ENCODE measurements at places on chromosomes 5 and 9. TPM values are rescaled to one million over a fixed set of nuclear protein-coding genes. Genes with fewer than 3 reads are reported as not detected.

Gene C7
- 13.8 TPM for total RNA-seq

- peak; percentile 41 for DNase-seq
Observed at GRCh38 chr5:179270581-179271427, 74.5 kb downstream of the ADAMTS2 start.

DNA sequence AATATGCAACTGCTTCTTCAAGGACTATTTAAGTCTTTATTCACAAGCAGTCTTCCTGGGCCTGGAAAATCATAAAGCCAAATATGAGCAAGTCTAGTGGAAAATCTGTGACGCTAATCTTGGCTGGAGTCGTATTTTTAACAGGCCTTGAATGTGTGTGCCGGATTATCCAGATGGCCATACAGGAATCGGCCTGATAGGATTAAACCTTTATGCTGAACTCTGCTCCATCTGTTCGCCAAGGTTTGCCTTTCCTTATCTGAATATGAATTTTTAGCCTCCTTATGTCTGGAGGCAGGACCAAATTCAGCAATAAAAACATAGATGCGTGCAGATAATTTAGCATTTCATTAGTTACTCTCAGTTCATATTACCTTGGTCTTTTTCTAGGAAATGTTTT, 294.5 kb downstream of the EBF1 start:
- no peak for DNase-seq

DNA sequence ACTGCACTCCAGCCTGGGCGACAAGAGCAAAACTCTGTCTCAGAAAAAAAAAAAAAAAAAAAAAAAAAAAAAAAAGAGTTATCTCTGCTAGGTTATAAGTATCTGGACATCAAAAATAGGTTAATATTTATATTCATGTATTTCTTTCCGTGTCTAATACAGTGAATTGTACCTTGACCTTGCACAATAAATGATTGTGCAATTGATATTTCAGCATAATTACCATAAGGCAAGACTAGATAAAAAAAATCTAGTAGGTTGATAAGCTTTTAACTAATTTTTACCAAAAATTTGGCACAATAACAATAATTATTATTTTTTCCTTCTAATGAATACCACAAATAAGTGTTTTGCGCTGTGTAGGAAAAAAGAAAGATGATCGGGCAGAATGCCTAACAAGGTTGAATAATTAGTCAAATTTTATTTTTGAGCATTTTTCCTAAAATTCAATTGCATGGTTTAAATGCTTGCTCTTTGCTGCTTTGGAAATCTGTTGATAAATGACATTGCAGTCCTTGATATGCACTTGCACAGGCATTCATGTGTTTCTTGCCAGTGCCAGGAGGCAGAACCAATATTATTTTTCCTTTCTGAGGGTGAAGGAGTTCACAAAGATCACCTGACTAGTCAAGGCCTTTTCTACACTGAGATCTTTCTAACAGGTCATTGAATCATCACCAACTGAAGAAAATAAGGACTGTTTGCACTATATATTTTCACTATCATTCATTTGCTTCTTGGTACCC, 127.5 kb downstream of the ARRDC3 start:
- DNase-seq = no peak

DNA sequence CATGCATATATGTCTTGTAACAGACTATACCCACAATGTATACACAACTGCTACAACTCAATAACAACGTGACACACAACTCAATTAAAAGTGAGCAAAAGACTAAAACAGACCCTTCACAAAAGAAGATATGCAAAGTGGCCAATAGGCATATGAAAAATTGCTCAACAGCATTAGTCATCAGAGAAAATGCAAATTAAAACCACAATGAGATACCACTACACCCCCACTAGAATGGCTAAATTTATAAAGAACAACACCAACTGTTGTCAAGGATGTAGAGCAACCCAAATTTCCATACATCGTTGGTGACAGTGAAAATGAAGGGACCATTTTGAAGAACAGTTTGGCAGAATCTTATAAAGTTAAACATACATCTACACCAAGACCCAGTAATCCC, 38.9 kb downstream of the GABRB2 start:
- DNase-seq = no peak

DNA sequence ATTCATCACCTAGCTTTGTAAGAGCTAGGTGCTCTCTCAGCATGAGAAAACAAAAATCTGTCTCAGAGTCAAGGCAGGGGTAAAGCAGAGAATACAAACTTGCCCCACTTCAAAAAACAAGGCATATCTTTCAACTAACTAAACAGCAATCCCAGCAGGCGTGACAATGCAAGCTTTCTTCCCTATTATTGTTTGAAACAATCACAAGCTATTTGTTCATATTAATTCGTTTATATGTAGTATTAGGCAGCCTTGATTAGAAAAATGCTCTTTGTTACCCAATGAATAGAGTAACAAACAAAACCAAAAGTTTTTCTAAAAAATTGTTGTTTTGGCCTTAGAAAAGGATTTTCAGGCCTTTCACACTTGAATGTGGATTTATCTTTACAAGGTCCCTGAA, 71.1 kb downstream of the LPAR1 start:
- no peak for DNase-seq

Gene PPP3R2
- 1.5 TPM for total RNA-seq

DNA sequence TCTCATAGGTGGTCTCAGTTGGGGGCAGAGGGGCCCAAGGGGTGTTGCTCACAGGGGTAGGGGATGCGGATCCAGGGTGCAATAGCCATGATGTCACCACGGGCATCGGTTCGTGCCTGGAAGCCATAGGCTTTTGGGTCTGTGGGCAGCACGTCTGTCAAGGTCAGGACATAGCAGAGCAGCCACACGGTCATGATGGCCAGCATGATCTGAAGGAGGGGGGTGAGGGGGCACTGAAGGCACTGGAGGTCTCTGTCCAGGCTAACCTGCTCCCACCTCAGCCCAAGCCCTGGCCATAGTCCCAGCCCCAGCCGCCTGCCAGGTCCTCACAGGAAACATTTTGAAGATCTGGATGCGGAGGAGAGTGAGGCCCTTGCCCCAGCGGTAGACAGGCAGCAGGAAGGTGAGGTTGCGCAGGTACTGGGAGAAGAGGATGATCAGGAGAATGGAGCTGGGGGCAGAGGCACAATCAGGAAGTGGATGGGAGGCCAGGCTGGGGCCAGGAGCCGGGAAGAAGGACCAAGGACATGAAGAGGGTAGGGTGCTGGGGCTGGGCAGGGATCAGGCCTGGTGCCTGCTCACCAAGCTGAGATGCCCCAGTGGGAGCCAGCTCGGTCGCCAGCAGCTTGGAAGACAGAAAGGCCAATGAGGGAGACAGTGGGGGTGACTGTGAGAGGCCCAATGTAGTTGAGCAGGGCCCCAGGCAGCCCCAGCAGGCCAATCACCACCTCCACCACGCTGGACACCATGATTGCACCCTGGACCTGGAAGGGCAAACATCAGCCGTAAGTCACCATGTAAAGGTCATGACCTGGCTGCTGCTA, 3.3 kb downstream of the SLC23A1 start:
- DNase-seq = no peak

Gene LCN12
- 18.5 TPM for total RNA-seq

DNA sequence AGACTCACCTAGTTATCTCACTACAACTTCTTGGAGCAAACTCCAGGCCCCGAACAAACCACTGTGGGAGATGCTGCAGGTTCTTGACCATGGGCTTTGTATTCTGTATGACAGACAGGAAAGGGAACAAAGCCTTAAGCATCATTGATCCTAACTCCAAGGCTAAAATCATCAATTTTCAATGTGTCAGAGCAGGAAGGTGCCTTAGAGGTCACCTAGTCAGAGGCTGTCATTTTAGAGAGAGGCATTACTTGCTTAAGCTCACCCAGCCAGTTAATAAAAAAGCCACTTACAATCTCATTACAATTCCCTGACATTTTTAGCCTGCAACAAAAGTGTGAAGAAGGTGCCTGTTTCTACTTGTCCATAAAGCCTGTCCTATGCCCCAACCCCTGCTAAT, 272.7 kb downstream of the FAM114A2 start:
- no peak for DNase-seq

- DNase-seq = no peak
Observed at GRCh38 chr5:35405938-35406337, 175.7 kb upstream of the PRLR start.

Gene RECK
- total RNA-seq = 11.0 TPM

GRCh38 chr9:121645003-121645402, 6.4 kb upstream of the DAB2IP start:
- DNase-seq = peak; percentile 16

GRCh38 chr5:44011518-44011917, 377.7 kb downstream of the FGF10 start:
- no peak for DNase-seq

Gene NTNG2
- total RNA-seq = 38.6 TPM

DNA sequence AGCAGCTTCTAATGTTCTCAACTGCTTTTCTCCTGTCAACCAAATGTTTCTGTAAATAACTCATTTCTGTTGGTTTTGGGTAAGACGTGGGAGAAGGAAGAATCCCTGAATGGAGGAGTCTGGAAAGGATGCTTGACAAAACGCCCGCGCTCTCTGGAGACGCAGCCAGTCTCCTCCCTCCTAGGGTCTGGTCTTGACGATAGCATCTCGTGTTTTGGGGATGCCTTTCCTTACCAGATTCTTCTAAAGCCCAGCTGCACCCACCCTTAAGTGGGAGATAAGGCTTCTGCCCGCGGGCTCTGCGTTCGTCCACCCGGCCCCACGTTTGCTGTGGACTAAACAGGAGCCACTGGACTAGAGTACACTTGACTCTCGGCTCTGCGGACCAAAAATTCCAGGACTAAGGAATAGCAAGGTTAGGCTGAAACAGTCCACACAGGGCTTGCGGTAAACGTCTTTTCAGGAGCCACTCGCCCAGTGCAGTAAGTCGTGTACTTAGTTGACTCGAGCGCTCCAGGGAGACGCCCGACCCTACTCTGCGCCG, 491 bp upstream of the CTSL start:
- DNase-seq = peak; percentile 63

GRCh38 chr9:89723469-89724100, 118.8 kb downstream of the GADD45G start:
- DNase-seq = no peak

- DNase-seq = no peak
Observed at GRCh38 chr5:35862126-35862525, 5.4 kb downstream of the IL7R start.

DNA sequence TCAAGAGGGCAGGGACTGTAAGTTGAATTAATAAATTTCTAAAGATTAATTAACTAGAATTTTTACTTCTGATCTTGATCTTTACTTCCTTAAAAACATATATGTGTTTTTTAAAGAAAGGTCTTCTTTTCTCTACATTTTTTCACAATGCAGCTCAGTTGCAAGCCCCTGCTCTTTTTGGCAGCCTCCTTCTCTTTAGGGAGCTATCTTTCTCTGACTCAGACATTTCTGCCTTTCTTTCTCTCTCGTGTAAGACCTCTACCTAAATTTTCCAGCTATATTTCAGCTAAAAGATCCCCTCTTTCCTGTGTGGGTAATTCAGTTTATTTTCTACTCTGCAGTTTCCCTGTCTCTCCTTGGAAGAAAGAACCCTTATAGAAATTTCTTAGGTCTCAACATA, 38.3 kb upstream of the SNCAIP start:
- no peak for DNase-seq

DNA sequence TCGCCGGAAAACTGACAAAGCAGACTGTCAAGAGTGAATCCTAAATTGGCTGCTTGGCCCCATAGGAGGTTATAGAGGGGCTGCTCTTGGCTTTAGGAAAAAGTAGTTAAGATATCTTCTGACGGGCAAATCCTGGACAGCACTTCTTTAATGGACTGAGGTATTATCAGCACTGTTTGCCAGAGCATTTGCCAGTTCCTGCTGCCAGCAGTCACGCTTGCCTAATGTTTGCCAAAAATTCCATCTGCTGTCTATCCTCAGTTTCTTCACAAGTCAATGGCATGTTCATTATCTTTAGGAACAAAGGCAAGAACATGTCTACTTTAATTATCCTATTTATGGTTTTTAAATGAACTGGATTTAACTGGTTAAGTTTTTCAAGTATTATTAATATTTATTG, 25.8 kb upstream of the SREK1 start:
- no peak for DNase-seq

DNA sequence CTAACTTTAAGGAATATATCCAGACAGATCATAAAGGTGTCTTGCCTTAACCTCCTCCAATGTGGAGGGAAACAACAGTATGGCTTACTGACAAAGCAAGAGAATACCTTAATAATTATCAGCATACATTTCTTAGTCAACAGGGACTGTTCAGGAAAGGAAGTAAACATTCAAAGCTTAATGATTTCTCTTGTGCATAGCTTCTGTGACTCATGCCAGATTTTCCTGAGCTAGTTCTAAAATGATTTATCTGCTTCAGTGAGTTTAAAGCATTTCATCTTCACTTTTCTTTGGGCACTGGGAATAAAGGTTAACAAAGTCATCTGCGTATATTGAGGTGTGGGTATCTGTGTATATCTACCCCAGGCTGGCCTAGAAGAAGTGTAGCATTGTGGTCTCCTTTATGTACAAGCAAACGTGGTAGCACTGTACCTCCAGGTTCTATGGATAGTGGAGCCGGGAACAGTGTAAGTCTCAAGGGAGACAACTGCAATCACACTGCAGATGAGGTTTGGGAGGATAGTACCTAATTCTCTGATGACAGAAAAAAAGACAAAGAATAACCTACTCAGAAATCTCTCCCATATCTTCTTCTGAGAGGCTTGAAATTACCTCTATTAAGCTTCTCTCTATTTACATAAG, 284.1 kb downstream of the HCN1 start:
- DNase-seq = no peak

Gene GLRA1
- total RNA-seq = 1.7 TPM

DNA sequence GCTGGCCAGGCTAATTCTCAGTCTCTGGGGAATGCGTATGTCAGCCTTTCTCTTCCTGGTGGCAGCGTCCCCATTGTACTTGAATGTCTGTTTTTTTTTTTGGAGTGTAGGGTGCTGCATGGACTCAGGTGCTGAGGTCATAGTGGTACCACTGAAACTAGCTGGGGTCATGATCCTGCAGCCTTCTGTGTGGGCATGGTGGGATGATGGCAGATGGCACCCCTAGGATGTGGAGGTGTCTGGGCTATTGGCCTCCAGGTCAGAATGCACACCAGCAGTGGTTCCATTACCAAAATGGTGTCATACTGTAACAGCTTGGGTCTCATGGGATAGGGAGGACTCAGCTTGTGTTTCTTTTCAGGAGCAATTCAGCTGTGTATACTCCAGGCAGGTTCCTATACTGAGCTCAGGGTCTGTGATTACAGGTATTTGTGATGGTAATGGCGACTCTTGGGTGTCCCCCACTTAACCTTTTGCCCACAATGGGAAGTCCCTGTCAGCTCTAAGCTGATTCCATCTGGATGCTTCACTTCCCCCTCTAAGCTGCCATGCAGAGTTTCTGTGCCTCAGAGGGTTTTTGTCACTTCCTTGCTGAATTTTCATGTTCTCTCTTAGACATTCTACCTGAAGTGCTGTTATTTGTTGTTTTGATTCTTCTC, 17.9 kb downstream of the HSD17B4 start:
- DNase-seq = no peak

- DNase-seq = no peak
Observed at GRCh38 chr5:153136910-153137614, 353.4 kb upstream of the GRIA1 start.

DNA sequence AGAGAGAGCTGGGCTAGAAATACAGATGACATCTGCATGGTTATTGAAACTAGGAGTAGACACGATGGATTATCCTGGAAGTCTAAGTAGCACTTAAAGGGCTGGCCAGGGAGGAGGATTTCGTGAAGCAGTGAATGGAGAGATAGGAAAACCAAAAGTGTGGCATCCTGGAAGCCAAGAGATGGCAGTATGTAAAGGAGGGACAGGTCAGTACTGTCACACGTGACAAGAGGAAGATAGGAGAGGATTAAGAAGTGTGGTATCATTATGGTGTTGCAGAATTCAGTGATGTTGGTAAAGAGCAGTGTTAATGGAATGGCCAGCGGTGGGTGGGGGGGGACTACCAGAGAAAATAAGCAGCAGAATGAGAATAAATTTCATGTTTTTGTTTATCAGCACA, 11.7 kb downstream of the RAD23B start:
- DNase-seq = no peak

Gene CSF2
- not detected for total RNA-seq

Measured in dorsolateral prefrontal cortex (tissue), 122 donors.